ENCODE measurements at places on chromosomes 11 and 22. TPM values are rescaled to one million over a fixed set of nuclear protein-coding genes. Genes with fewer than 3 reads are reported as not detected.

DNA sequence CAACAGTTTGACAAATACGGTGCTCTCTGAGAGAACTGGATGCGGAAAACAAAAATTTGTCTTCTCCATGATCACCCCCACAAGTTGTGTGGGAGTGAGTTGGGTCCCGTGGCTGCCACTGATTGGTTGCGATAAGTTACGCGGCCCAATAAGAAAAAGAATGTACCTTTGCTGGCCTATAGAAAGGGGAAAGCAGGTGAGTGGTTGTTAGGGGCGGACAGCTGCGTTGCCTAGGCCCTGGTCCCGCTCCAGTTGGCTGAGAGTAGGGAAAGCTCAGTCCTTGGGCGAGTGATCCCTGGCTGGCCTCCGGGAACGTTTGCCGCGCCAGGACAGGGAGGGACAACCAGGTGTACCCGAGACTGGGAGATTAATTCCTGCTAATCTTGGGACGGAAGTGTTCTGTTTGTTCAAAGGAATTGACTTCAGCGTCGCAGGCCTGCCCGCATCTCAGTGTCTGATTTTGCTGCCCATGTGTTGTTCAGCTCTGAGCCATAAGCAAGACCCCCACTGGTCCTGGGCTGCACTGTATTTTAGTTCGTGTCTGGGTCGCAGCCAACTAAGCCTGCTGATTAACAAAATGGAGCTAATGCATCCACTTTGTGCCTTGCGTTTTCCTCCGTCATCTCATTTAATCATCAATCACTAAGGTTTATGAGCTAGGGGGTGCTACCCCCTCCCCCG lies 773 bp upstream of the SYVN1 start:
- DNase-seq: peak; percentile 97

GRCh38 chr11:86547727-86548126 lies 124.7 kb downstream of the ME3 start:
- no peak for DNase-seq

DNA sequence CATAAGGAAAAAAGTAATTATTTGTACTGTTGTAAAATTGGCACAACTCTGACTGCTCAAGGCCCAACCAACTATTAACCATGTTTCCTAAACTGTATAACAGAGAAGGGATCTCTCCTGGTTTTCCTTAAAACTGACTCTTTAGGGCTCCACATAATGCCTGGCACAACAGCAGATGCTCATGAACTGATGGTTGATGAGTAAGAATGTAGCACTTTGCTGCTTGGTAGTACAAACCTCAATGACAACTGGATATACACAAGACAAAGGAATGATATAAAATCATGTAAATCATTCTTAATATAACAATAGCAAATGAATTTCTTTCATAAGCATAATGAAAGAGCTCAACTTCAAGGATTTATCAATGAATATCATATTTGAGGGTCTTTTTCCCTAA lies 11.7 kb downstream of the MSANTD2 start:
- no peak for DNase-seq

DNA sequence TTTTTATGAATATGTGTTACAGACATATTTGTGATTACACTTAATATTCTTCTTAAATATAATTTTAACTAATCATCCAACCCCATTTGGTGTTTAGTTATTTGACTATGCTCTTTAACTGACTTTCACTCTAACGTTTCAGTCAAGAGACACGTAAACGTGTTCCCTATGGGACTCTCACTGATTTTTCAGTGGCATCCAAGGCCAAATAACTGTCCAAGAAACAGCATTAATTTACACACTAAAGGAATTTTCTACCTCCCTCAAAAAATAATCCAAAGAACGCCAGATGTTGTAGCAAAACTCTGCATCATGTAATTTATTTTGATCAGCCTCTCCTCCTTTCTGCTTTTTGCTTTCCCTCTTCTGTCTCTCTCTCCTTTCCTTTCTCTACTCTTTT lies 44.0 kb upstream of the NOX4 start:
- DNase-seq: no peak

The OR8G5 gene
- not detected for total RNA-seq

DNA sequence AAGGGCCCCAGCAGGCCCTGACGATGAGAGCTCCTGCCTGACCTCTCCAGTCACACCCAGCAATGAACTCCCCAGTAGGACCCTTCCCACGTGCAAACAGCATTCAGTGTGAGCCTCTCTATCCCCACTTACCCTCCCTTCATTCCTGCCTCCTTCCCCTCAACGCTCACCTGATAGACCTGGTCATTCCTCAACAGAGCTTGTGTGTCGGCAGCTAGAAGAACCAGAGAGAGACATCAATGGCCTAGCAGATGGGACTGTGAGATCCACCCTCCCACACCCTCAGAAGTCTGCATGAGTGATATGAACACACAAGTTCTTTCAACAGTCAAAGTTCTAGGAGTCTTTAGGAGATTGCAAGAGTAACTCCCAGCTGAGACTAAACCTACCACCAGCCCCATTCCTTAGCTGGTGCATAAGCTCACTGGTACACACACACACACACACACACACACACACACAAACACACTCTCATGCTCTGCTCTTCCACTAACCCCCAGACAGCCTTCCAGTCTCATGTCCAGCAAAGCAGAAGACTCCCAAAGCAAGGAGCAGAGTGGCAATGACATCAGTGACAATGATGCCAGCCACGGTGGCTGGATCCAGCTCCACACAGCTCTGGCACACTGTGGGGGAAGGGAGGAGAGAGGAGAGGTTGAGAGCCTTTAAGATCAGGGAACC lies 3.1 kb downstream of the CD3D start:
- peak; percentile 42 for DNase-seq

DNA sequence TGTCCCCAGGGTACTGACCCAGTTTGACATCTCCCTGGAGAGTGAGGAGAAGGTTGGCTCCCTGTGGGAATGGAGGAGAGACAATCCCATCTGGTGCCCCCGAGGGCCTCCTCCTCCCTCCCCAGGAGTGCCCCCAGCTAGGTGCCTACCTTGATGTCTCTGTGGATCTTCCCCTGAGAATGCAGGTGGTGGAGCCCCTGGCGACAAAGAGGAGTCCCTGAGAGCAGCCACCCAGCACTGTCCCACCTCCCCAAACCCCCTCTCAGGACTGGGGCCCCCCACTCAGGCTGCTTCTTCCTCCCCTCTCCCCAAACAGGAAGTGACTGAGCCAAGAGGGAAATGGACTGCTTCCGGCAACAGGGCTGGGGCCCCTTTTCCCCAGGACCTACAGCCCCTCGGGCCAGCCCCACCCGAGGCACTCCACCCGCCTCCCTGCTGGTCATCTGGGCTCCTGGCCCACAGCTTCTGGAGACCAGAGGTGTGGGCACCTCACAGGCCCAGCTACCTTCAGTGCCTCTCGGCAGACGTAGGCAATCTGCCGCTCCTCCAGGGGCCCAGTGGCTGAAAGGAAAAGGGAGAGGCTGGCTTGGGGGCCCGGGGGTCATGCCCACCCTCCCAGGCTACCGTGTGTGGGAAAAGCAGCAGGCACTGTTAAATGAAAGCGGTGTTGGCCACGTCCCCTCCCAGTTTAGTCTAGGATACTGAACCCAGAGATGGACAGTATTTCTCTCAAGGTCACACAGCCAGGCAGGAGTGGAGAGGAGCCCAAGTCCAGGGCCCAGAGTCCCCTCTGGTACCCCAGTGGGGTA lies 1.2 kb downstream of the MAP4K2 start:
- no peak for DNase-seq

The FAT3 gene
- not detected for total RNA-seq

The CASP5 gene
- total RNA-seq: not detected

GRCh38 chr11:110182886-110183285 lies 89.7 kb downstream of the ZC3H12C start:
- DNase-seq: no peak

DNA sequence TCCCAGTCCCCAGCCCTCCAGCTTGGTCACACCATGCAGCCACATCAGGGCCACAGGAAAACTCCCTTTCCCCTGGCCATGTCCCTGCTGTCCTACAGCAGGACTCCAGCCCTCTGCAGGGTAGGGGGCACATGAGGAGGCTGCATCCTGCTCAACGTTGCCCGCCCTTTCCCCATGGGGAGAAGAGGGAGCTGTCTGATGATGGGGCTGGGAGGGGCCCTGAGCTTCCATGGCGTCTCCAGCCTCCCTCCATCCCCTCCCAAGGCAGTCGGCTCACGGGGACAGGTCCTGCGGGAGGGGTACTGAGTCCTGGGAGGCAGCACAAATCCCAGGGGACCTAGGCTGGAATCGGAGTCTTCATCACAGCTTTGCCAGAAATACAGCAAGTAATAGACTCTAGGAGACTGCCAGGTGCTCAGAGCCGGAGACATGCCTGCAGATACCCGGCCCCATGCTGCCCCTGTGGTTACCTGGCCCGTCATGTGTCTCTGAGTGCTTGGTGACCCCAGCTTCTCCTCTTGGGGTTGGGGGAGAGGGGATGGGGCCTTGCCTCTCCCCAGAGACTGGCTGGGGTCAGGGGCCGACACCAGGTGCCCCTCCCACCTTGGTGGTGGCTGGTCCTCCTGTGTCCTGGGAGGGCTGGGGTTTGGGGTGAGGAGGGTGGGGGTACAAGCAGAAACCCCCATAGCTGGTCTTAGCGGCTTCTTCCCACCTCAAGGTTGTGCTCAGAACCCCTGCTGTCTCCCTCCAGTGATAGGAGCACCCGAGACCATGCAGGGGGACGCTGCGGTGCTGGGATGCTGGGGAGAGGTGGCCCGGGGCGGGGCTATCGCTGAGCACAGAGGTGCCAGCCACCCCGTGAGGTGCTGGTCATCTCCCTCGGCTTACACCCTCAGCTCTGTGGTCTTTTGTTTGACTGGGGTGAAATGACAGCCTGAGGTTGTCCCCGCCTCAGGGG lies 2.3 kb downstream of the MRGPRE start:
- no peak for DNase-seq

DNA sequence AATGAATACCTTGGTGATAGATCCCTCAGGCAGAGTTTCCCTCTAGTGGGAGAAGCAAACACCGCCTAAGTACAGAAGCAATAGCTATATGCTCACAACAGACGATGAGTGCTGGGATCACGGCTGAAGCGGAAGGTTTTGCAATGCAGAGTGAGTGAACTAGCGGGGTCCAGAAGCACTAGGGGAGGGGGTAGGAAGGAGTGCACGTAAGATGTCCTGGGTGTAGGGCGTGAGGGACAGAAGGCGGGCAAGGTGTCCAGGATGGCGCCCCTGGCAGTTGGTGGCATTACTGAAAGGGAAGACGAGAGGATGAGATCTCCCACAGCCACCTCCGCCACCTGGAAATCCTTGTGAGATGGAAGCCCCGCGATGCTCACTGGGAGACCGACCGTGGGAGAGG lies 81.0 kb downstream of the ETS1 start:
- DNase-seq: no peak

GRCh38 chr11:134745456-134745855 lies 333.4 kb upstream of the B3GAT1 start:
- no peak for DNase-seq

The WNT11 gene
- not detected for total RNA-seq

DNA sequence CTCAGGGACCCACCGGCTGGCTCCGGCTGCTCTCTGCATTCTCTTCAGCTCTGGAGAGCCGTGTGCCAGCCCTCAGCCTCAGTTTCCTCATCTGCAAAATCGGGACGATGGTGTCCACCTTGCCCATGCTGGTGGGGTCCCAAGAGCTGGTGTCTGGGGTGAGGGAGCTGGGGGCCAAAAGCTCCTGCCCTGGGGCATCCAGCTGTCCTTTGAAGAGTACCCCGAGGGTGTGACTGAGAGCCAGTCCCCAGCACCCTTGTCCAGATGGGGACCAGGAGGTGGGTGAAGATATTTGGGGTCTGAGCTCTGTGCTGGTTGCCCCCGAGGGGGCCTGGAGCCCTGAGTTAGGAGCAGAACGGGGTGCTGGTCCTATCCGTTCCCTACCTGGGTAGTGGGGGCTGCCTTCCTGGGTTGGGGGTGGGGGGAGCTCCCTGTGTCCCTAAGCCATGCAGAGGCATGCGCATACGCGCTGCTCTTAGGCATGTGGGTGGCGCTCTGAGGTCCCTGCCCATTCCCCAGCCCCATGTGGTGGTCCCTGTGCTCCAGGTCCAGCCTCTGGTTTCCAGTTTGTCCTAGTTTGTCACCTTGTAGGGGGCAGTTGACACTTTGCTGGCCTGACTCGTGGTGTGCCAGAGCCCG lies 4.9 kb downstream of the LRP5 start:
- no peak for DNase-seq

The CLMP gene
- total RNA-seq: 0.20 TPM

- no peak for DNase-seq
Observed at GRCh38 chr11:1864831-1865665, 12.2 kb downstream of the LSP1 start.

The SLC37A2 gene
- not detected for total RNA-seq

GRCh38 chr11:19632499-19632834 lies 80.2 kb upstream of the NAV2 start:
- no peak for DNase-seq

The OR51B2 gene
- not detected for total RNA-seq

DNA sequence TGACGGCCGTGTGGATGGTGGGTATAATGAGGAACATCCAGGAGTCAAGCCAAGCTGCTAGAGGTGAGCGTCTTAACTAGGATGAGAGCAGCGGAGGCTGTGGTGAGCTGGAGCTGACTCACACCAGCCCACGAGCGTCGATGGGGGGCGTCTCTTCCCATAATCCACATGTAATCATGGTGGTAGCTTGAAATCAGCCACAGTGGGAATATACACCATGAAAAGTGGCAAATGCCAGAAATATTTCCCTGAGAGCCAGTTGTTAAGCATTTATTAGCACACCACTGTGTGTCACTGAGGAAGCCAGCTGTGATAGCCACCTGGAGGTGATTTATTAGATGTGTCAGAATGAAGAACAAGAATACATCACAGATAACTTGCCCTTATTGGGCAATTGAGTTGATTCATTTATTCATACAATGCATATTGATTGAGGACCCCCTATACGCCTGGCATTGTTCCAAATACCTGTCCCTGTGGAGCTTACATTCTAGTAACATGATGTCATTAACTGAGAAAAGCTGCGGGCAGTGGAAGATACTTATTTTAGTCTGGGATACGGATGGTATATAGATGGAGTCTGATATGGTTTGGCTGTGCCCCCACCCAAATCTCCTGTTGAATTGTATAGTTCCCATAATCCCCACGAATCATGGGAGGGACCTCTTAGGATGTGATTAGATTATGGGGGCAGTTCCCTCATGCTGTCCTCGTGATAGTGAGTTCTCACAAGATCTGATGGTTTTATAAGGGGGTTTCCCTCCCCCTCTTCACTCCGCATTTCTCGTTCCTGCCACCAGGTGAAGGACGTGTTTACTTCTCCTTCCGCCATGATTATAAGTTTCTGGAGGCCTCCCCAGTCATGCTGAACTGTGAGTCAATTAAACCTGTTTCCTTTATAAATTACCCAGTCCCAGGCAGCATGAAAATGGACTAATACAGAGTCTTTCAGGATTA lies 473.4 kb downstream of the METTL15 start:
- no peak for DNase-seq

The PARVG gene
- 132 TPM for total RNA-seq

DNA sequence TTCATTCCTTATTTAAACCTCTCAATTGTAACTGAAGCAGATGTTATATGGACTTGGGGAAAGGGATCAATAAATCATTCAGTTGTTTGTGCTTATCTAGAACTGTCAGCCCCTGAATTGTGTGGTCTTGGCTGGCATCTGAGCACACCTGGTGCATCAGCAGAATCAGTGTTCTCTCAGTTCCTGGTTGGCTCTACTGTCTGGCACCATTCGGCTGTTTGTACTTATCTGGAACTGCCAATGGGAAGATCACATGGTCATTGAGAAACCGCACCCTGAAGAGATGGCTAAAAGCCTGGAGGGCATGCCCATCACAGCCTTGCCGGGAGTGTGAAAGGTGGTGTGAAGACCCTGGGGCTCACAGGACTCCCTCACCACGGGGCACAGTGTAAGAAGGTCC lies 37.1 kb upstream of the EHF start:
- no peak for DNase-seq

GRCh38 chr11:122782222-122782621 lies 56.1 kb upstream of the CRTAM start:
- no peak for DNase-seq

Data from CD4-positive, CD25-positive, alpha-beta regulatory T cell (primary cell).